ENCODE measurements at places on chromosomes 3 and 15.

GRCh38 chr15:55094136-55094535 is 102.6 kb downstream of the RSL24D1 start:
- no peak for DNase-seq

- DNase-seq, result no peak
Observed at GRCh38 chr15:58432401-58432800, 610 bp downstream of the LIPC start.

- peak; percentile 72 for DNase-seq
Observed at GRCh38 chr3:111895071-111895470, 36.0 kb downstream of the PHLDB2 start.

DNA sequence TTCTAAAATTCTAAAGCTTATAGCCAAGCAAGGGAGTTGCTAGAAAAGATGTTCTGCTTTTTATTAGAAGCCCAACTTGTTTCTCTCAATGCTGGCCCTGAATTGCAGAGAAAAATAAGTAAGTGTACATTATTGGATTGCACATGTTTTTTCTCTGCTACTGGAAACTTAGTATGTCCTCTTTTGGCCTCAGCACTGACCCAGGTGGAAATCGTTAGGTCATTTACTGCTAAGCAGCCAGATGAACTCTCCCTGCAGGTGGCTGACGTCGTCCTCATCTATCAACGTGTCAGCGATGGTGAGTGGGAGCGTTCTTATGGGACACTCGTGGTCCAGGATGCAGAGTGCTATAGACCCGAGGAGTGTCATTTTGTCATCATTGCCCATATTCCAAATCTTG is 69.8 kb downstream of the DHX36 start:
- no peak for DNase-seq

GRCh38 chr3:118960876-118961450 is 73.7 kb downstream of the IGSF11 start:
- no peak for DNase-seq

DNA sequence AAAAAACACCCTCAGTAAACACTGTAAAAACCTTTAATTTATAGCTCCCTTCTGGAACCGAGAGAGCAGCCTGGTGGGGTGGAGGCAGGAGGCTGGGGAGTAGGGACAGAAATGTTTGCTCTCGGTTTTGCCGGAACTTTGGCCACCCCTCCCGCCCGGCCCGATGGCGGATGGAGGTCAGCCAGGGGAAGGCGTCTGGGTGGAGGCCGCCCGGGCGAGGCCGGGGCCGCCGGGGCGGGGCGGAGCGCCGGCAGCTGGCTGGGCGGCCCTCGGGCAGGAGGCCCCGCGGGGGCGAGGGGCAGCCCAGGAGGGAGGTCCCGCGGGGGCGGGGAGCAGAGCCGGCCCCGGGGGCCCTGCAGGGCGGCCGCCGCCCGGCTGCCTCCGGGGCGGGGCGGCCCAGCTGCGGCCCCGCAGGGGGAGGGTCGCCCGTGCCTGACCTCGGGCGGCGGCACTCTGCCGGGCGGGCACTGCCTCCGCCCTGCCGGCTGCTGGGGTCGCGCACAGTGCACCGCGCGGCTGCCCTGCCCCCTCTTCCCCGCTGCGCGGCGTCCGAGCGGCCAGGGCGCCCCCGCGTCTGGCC is 829 bp upstream of the SKIL start:
- peak; percentile 84 for DNase-seq

DNA sequence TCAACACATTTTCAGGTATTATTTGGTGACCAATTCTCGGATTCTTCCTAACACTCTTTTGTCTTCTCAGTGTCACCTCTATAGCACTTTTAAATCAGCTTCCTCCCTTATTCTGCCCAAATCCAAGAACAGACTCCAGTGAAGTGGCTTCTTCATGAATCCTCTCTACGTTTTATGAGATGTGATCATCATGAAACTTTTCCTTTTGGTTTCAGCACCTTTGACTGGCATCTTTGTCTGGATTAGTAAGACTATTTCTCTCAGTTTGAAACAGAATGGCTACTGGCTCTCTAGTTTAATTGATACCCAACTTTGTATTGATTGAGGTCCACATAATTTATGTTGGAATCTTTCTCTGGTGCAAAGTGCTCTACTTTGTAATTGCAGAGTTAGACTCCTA is 45.6 kb downstream of the CMC1 start:
- DNase-seq, result no peak

GRCh38 chr15:69887009-69887408 is 210.7 kb downstream of the TLE3 start:
- no peak for DNase-seq

DNA sequence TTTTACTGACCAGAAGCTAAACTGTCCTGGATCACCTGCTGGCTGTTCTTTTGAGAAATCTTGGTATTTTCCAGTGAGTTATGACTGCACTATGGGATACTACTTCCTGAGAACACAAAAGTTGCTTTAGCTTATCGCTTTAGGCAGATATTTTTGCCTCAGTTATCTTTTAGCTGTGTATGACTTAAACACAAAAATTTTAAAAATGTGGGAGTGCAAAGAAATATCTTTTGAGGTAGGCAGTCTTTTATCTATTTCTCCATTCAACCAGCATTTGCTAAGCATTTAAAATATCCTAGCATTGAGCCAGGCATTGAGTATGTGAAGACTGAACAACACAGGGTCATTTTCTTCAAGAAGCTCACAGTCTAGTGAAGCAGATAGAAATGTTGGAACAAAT is 981.9 kb downstream of the FHIT start:
- no peak for DNase-seq

GRCh38 chr3:8979262-8979661 is 16.0 kb upstream of the RAD18 start:
- DNase-seq, result no peak

DNA sequence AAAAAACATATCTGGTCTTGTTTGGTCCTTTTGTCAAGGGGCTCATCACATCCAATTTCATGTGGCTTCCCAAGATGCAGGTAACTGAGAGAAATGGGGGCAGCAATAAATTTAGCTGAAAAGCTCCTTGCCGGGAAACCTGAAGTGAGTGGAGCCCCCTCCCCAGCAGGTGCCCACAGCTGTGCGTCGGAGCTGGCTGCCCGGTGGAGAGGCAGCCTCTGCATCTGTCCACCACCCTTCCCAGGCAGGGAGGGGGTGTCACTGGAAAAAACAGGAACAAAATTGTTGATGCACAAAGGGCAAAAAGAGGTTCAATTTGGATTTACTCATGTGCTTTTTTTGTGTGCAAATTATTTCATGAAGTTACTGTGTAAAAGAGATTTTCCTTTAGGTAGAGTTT is 249.4 kb upstream of the LYSMD4 start:
- no peak for DNase-seq

DNA sequence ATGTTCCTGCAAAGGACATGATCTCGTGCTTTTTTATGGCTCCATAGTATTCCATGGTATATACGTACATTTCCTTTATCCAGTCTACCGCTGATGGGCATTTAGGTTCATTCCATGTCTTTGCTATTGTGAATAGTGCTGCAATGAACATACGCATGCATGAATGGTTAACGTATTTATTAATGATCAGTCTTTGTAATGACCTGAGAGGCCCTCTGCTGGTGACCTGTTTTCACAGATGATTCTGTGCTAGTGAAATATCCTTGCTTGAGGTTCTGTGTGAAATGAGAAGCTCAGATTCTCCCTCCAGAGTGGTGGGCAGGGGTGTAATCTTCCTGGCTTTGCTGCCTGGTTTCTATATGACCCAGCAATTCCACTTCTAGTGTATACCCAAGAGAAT is 160.2 kb upstream of the RASGRP1 start:
- DNase-seq, result no peak

DNA sequence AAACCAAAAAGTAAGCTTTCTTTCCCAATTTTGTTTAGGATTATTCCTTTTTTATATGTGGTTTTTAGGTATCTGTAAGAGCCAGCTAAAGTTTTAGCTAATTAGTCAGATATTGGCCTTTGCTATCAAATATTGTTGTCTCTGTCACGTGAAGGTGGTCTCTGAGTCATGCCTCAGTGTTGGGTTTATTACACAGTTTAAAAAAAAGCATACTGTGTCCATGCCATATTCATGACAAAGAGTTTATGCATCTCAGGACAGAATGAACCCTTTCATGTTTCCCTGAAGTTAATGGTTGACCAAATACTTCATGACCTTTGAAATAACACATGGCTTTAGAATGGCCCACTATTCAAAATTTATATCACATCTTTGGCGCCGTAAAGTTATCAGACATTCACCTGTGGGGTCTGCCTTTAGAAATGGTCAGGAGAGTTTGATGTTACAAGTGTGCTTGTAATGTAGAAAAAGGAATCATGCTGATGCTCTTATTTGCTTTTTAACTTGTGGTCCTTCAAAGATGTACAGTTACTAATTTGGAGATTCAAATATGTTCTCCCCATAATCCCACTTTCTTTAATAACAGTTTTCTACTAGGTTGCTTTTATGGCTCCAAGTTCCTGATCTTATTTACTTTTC is 101.5 kb downstream of the MYRIP start:
- no peak for DNase-seq

DNA sequence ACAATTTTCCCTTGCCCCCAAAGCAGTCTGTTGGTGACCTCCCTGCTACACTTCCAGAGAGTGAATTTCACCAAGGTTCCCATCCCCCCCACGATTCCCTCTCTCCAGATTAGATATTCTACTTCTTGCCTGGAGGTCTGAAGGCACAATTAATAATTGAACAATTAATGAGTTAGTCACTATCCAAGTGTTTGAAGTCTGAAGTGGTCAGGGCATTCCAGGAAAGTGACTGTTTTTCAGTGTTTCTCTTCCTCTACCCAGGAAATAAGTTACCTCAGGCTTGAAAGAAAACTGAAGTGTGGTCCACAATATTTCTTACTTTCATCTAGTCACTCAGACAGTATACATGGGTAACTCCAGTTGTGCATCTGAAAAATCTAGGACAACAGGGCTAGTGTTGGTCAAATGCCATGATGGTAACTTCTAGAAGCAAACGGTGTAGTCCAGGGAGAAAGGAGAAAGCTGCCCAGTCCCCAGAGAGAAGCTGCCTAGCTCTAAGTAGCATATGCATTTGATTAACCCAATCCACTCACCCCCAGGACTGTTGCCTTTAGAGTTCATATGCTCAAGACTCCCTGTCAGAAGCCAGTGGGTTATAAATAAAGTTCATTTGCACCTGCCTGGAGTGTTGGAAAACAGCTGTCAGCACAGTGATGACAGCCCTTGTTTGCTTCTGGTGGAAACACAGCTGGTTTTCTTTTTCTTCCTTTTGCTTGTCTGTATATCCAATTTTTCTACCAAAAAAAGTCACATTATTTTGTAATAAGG is 2.3 kb upstream of the TM4SF4 start:
- DNase-seq, result peak; percentile 54

DNA sequence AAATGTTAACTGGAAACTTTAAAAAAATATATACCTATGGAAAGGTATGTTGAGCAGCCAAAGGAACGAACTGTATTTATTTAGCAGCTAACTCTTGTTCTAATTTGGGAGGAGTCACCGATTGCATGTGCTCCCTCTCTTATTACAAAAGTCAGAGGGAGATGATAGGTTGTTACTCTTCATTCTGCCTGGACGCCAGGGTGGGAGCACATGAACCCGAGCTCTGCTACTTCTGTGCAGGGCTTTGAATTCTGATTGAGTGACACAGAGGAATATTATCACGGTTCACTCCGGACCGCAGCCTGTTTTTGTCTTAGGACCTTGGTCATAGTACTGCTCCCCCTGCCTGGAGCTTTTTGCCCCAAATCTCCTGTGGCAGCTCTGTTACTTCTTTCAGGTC is 36.9 kb upstream of the LRIG1 start:
- no peak for DNase-seq

DNA sequence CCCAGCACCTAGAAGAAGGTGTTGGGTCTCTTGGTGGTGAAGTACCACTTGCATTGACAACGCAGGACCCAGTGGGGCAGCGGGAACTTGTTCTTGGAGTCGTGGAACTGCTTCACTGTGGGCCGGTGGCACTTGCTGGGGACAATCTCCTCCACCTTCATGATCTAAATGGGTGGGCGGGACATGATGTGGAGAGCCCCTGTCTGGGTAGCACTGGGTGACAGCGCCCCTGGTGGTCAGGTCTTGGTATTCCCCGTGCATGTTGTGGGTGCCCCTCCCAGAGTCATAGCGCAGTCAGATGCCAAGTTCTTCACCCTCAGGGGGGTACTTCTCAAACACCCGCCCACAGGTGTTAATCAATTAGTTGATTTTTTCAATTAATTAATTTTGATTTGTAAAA is 60.2 kb downstream of the AGBL1 start:
- no peak for DNase-seq

DNA sequence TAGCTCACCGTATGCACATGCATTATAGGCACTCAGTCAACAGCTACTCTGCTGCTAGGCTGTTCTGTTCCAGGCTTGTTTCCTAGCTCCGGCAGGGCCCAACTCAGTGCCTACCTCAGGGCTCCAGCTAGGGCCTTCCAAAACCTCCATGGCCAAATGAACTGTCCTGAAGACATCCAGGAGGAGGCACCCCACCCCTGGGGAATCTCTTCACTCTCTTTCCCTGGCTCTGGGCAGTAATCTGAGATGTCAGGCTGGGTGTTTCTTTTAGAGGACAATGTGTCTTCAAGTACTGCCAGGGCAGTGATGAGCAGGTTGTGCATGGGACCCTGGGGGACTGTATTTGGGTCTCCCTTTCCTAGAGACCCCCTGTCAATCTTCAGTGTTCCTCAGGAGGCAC is 38.3 kb upstream of the TPM1 start:
- DNase-seq, result no peak

GRCh38 chr3:124275412-124275811 is 283.5 kb upstream of the ROPN1 start:
- no peak for DNase-seq

GRCh38 chr3:13728487-13728886 is 151.4 kb downstream of the WNT7A start:
- DNase-seq, result no peak

- peak; percentile 36 for DNase-seq
Observed at GRCh38 chr15:101288905-101289513, 6.0 kb downstream of the SNRPA1 start.

GRCh38 chr15:77634266-77634962 is 1.7 kb upstream of the LINGO1 start:
- DNase-seq, result peak; percentile 44

GRCh38 chr3:52848617-52849016 is 13.8 kb upstream of the MUSTN1 start:
- DNase-seq, result peak; percentile 17

GRCh38 chr15:50880206-50880605 is 28.3 kb upstream of the AP4E1 start:
- DNase-seq, result no peak

- DNase-seq, result peak; percentile 49
Observed at GRCh38 chr3:111299192-111299615, 227.6 kb downstream of the NECTIN3 start.

DNA sequence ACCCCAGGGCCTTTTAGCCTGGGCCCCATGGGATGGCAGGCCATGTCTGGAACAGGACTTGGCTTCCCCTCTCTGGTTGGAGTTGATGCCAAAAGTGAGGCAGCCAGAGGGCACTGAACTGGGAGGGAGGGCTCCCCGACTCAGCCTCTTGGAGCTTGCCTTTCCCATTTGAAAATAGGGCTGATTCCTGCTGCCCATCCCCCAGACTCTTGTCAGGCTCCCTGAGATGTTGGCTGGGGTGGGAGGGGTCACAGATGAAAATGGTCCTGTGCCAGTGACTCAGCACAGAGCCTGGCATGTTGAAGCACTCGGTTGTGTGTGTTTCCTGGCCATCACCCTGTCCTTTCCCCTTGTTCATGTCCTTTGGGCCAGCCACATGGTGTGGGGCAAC is 6.6 kb downstream of the PPCDC start:
- DNase-seq, result no peak

GRCh38 chr3:72214066-72214951 is 429.4 kb upstream of the PROK2 start:
- DNase-seq, result no peak

GRCh38 chr3:42023380-42023779 is 61.5 kb upstream of the ULK4 start:
- no peak for DNase-seq

GRCh38 chr3:113717818-113718217 is 21.4 kb upstream of the USF3 start:
- no peak for DNase-seq

All from HCEC 1CT (cell line).